ENCODE measurements at places on chromosomes 7 and 10. TPM values are rescaled to one million over a fixed set of nuclear protein-coding genes. Genes with fewer than 3 reads are reported as not detected.
A peak's percentile ranks its signal among the peaks of the same experiment; 100 is the strongest.

Gene CYP2E1
- total RNA-seq: 0.61 TPM

Gene VWDE
- total RNA-seq: not detected

Gene MRM2
- 35.5 TPM for total RNA-seq

Gene RBP4
- total RNA-seq: not detected

Gene COL13A1
- not detected for total RNA-seq

Gene PNLIP
- not detected for total RNA-seq

Gene ITGB8
- 0.07 TPM for total RNA-seq

Gene MGAM2
- not detected for total RNA-seq

DNA sequence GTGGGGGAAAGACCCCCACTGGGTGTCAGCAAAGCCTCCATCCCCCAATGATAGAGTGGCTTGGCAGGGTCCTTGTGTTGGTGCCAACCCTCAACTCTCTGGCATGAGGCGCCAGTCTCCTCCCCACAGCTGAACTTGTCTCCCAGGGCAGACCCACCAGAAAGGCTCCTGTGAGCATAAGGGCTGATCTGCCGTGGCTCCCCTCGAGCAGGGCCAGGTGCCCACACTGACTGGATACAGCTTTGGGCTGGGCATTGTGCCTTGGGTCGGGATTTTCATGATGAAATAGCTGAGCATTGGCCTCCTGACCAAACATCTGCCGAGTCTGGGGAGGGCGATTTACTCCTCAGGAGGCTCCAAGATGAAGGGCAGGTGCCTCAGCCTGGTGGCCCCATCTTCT, 68.1 kb upstream of the NPTX2 start:
- H3K4me3 ChIP-seq: no peak overlapping the region
- H3K27ac ChIP-seq: no peak overlapping the region
- peaks cover 15% of the 10 kb centered on the region for H3K4me1 ChIP-seq
- H3K27me3 ChIP-seq: peaks cover 3% of the 10 kb centered on the region
- DNase-seq: no peak
- no peaks in the 10 kb centered on the region for H3K36me3 ChIP-seq

DNA sequence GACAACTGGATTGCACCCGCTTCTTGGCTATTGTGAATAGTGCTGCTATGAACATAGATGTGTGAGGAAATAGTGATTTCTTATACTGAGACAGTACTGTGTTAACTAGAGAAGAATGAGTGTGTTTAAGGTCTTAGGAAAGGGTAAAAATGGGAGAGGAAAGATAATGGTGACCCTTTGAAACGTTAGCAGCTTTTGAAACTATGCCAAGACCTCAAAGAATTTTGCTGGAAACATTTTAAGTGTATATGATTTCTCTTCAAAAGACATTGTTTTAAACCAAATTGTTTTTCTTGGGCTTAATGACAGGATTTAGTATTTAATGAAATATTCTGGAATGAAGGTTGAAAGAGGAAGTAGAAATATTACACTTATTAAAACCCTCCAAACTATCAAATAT, 100.8 kb upstream of the ARHGAP21 start:
- no peaks in the 10 kb centered on the region for H3K36me3 ChIP-seq
- H3K4me3 ChIP-seq: no peak overlapping the region
- no peak overlapping the region for H3K27ac ChIP-seq
- H3K4me1 ChIP-seq: no peaks in the 10 kb centered on the region

GRCh38 chr7:107180378-107180777, 11.6 kb downstream of the HBP1 start:
- no peak for DNase-seq
- no peak overlapping the region for H3K27ac ChIP-seq
- peaks cover 13% of the 10 kb centered on the region for H3K36me3 ChIP-seq
- no peaks in the 10 kb centered on the region for H3K27me3 ChIP-seq

GRCh38 chr10:113692271-113692670, 12.6 kb downstream of the CASP7 start:
- peaks cover 14% of the 10 kb centered on the region for H3K36me3 ChIP-seq
- no peak overlapping the region for H3K4me3 ChIP-seq
- H3K27me3 ChIP-seq: no peaks in the 10 kb centered on the region
- DNase-seq: peak; percentile 27
- H3K4me1 ChIP-seq: no peaks in the 10 kb centered on the region

- H3K27ac ChIP-seq: no peak overlapping the region
- no peaks in the 10 kb centered on the region for H3K36me3 ChIP-seq
- H3K27me3 ChIP-seq: no peaks in the 10 kb centered on the region
- no peaks in the 10 kb centered on the region for H3K4me1 ChIP-seq
- DNase-seq: no peak
Observed at GRCh38 chr10:131591936-131592335, 280.4 kb upstream of the TCERG1L start.

DNA sequence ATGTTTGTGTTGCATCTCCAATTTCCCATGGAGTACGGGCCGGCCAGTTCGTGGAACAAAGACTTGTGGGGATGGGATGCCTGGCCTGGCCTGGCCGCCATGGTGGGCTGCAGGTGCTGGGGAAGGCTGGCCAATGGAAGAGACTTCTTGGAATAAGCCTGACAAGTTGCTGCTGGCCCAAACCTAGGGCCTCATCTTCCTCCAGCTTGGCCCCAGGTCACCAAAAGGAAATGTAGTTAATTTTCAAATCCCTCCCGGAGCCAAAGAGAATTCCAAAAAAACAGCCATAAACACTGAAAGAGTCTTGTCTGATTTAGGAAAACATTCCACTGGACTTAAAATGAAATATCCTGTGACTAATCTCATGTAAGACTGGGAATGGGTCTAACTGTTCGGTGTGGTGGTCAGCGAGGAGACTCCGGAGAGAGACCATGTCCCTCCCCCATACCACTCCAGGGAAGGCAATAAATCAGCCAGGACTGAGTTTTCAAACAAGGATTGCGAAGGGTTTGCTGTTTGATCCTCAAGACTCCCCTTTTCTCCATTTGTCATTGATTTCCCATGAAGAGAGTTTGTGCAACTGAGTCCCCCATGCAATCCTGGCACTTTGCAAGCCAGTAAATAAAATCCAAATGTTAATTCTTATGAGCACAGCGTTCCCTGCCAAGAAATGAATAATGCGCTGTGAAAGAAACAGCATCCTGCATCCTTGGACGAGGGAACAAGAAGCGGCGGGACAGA, 128.7 kb upstream of the HABP2 start:
- DNase-seq: no peak
- no peaks in the 10 kb centered on the region for H3K4me1 ChIP-seq
- H3K36me3 ChIP-seq: no peaks in the 10 kb centered on the region
- no peak overlapping the region for H3K27ac ChIP-seq

DNA sequence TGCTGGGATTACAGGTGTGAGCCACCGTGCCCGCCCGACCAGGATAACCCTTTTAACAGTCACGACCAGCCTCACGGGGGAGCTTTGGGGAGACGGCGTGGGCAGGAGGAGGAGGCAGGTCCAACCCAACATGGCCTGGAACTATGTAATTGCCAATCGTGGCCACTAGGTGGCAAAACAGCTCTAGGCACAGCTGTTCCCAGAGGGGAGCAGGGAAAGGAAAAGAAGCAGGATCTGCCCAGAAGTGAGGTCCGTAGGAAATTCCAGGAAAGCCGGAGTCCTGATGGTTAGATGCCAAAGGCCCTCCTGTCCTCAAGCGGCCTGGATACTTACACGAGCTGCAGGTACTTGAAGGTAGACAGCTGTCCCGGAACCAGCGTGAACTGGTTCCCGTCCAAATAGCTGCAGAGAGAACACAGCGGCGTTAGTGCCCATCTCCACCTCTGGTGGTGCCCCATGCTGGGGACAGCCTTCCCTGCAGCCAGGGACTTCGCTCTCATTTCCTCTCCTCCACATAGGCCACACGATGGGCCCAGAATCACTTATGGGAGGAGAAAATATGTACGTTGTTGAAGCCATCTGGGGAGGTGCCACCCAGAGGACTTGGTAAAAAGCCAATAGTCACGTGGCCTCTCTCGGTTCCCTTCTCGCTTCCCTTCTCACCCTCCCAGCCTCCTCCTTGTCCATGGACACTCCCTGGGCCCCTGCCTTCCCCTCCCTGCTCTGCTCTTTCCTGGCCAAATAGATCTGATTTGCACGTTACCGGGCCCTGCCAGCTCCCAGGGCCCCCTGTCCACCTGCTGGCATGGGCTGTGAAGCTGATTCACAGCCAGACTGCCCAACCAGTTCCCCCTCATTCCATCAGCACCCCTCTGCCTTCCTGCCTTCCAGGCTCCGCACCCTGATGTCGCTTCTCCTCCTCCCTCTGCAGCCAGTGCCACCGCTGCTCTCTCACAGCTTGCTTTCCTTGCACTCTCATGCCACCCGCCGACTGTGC, 148.1 kb downstream of the SLIT1 start:
- H3K4me1 ChIP-seq: peaks cover 41% of the 10 kb centered on the region
- no peaks in the 10 kb centered on the region for H3K27me3 ChIP-seq
- H3K4me3 ChIP-seq: peak overlapping the region; percentile 54
- DNase-seq: peak; percentile 86

- H3K4me3 ChIP-seq: no peak overlapping the region
- H3K27ac ChIP-seq: no peak overlapping the region
- no peaks in the 10 kb centered on the region for H3K27me3 ChIP-seq
- no peak for DNase-seq
Observed at GRCh38 chr10:58393317-58393716, 8.1 kb downstream of the TFAM start.

- no peak overlapping the region for H3K4me3 ChIP-seq
- no peak for DNase-seq
- no peaks in the 10 kb centered on the region for H3K4me1 ChIP-seq
- H3K27ac ChIP-seq: no peak overlapping the region
Observed at GRCh38 chr7:64046041-64046389, 781 bp downstream of the ZNF727 start.

- no peak overlapping the region for H3K4me3 ChIP-seq
- no peak overlapping the region for H3K27ac ChIP-seq
- H3K36me3 ChIP-seq: no peaks in the 10 kb centered on the region
- H3K4me1 ChIP-seq: no peaks in the 10 kb centered on the region
- DNase-seq: no peak
Observed at GRCh38 chr10:59393349-59393748, 31.0 kb upstream of the FAM13C start.

DNA sequence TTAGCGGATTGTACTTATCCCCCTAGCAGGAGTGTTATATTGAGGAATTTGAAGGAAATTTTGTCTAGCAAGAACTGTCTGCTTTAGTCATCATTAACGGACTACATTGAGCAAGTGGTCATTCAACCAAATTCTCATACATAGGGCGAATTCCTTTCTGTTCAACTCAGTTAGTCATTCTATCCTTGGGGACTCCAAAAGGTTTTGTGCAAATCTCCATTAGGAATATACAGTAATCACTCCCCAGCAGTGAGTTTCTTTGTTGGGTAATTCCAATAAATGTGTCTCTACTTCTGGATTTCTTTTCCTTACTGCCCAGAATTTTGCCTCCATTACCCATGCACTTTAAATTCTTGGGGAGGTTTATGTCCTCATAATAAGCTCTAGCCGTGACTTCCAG, 51.1 kb downstream of the EPDR1 start:
- H3K36me3 ChIP-seq: no peaks in the 10 kb centered on the region
- no peaks in the 10 kb centered on the region for H3K27me3 ChIP-seq
- no peaks in the 10 kb centered on the region for H3K4me1 ChIP-seq
- H3K27ac ChIP-seq: no peak overlapping the region

GRCh38 chr7:157347217-157347904, 10.6 kb downstream of the DNAJB6 start:
- H3K4me1 ChIP-seq: peaks cover 25% of the 10 kb centered on the region
- no peak overlapping the region for H3K27ac ChIP-seq
- no peak for DNase-seq
- no peaks in the 10 kb centered on the region for H3K36me3 ChIP-seq

- peaks cover 68% of the 10 kb centered on the region for H3K36me3 ChIP-seq
- H3K27ac ChIP-seq: no peak overlapping the region
- peaks cover 4% of the 10 kb centered on the region for H3K4me1 ChIP-seq
Observed at GRCh38 chr10:48797830-48798229, 113.2 kb downstream of the WDFY4 start.

GRCh38 chr10:48572414-48572813, 32.5 kb downstream of the ARHGAP22 start:
- no peaks in the 10 kb centered on the region for H3K27me3 ChIP-seq
- no peaks in the 10 kb centered on the region for H3K36me3 ChIP-seq
- no peak for DNase-seq
- H3K4me1 ChIP-seq: peaks cover 46% of the 10 kb centered on the region

DNA sequence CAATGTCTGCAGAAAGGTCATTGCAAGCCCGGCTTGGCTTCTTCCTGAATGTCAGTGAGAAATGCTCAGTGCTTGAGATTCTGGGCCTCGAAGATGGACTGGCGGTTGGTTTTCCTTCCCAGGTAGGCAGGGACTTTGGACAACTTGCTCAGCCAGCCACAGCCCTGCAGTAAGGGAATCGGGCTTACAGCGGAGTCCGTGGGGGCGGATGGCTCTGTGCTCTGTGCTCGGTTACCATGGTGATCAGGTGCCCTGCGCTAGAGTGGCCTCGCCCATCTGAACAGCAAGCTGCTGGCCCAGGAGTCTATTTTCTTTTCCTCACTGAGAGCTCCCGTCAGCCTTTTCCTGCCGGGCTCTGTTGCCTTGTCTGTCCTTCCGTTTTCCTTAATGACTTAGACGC, 77.8 kb upstream of the SH2B2 start:
- no peak overlapping the region for H3K4me3 ChIP-seq
- peaks cover 14% of the 10 kb centered on the region for H3K36me3 ChIP-seq
- no peaks in the 10 kb centered on the region for H3K27me3 ChIP-seq
- no peak overlapping the region for H3K27ac ChIP-seq
- DNase-seq: no peak

DNA sequence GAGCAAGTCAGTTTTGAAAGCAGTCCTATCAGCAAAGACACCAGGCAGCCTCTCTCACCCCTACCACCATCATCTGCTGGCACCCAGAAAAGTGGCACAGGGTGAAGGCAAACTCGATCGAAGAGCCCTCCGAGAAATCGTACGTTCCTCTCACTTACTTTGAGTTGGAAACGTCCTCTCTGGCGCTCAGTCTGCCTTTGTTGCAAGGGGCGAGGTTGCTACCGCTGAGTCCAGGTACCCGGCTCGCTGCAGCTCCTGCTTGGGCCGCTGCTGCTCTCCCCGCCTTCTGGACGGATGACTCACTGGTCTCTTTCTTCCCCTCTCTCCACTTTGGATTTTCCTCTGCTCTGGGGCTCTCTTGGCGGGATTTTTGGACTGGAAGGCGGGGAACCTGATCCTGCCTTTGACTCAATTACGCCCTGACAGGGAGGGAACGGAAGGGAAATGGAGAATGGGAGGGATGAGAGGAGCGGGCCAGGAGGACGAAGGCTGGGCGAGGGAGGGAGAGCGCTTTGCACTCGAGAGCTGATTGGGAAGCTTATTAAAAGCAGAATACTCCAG, at the start of gene PTN:
Gene PTN (minus strand): TSS at position 453 of the 561 bp plus-strand sequence. CDS start 88,760 bp downstream, outside the sequence.
- no peak within 1 kb of the TSS for H3K27ac ChIP-seq
- H3K4me3 ChIP-seq: no peak within 1 kb of the TSS
- no peaks in the 10 kb centered on the region for H3K36me3 ChIP-seq
- H3K4me1 ChIP-seq: peaks cover 14% of the 10 kb centered on the region

GRCh38 chr10:48885376-48885775, 54.3 kb downstream of the LRRC18 start:
- DNase-seq: peak; percentile 44
- no peak overlapping the region for H3K27ac ChIP-seq
- no peak overlapping the region for H3K4me3 ChIP-seq
- H3K4me1 ChIP-seq: no peaks in the 10 kb centered on the region

Measured in Karpas-422 (cell line).